Central memory CD8-positive, alpha-beta T cell (primary cell): ENCODE measurements at places on chromosomes 12 and 14.

GRCh38 chr12:86801439-86801838 is 545.2 kb upstream of the MGAT4C start:
- DNase-seq, result no peak

DNA sequence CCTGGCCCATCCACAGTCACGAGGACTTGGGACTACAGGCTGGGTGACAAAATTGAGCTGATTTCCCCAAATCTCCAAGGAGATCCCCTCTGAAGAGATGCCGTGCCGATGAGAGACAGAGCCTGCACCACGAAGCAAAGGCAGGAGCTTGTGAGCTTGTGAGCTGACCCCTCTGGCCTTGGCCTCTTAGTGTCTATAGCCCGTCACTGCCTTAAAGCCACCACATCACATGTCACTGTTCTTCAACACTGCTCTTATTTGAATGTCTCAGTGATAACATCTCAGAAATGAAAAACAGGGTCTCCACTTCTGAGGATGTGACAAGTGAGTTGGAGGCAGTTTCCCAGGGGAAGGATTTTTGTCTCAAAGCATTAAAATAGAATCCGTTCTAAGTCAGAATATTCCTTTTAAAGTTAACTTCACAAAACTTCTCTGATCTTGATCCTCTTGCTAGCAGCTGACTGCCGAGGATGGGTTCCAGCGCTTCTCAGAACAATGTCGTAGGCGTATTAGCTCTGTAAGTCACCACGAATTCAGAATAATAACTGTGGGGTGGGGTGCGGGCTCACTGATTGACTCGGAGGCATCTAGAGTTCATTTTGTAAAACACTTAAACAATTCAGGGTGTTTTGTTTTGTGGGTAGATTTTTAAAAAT is 37.5 kb downstream of the CHST11 start:
- no peak for DNase-seq

- no peak for DNase-seq
Measured at GRCh38 chr14:34053666-34054065, 102.8 kb upstream of the EGLN3 start.

DNA sequence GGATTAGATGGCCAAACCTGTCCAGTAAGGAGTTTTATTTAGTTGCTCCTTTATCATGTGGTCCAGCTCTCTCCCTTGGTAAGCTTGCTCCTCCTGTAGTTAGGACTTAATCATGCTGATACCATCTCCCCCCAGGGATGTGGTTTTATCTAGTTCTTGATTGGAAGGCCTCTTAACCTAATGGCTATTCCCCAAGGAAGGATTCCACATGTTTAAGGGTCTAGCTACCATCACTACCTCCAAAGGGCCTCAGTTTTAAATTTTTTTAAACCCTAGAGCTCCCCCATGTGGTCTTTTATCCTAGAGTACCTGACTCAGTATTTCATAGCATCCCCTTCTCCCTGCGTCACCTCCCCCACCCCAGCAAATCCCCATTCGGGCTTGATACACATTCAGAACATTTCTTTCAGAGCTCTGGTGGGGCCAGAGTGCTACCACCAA is 22.5 kb downstream of the MAP3K12 start:
- no peak for DNase-seq

- DNase-seq, result no peak
Measured at GRCh38 chr12:5498076-5498475, 66.2 kb downstream of the NTF3 start.

GRCh38 chr12:43942379-43942778 is 106.5 kb downstream of the TMEM117 start:
- no peak for DNase-seq

- no peak for DNase-seq
Measured at GRCh38 chr14:45679853-45680252, 426.9 kb upstream of the MIS18BP1 start.

DNA sequence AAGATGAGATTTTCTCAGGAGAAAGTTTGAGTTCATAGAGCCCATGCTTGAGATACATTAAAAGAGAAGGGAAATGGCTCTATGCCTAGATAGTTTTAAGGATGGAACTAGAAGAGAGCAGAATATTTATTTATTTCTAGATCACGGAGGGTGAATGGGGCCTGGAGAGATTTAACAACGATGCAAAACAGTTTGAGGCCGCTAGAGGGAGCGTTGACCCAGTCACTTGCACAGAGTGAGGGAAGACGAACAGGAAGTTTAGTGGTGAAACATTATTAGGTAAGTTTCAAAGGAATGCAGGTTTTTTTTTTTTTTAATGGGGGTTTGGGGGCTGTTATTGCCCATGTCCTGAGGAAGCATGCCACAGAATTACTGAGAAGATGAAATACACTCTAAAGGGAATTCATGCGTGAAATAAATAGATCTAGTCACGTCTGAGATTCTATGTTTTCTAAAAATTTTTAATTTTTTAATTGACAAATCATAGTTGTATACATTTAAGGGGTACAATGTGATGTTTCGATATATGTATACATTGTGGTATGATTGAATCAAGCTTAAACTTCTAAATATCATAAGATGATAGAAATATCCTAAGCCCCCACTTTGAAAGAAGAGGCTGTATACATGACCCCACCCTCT is 14.8 kb upstream of the PPP1R1A start:
- DNase-seq, result peak; percentile 39

DNA sequence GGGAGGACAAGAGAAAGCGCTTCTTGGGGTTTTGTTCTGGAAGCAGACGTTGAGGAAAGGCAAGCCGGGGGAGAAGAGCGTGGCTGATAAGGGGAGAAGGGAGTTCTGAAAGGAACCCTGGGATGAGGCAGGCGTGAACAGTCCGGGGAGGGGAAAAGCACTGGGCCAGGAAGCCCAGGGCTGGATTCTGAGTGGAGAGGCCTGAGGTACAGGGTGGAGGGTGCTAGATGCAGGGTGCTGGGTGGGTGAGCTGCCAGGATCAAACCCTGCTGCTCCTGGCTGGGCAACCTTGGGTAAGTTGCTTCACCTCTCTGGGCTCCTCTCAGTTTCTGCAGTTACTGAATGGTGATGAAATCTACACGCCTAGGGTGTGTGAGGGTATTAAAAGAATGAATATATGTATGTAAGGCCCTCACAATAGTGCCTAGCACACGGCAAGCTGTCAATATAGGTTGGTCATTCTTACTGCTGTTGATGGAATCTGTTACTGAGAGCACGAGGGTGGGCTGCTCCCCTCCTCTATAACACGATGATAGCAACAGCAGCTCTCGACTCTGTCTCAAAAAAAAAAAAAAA is 138.5 kb downstream of the RBM19 start:
- no peak for DNase-seq

DNA sequence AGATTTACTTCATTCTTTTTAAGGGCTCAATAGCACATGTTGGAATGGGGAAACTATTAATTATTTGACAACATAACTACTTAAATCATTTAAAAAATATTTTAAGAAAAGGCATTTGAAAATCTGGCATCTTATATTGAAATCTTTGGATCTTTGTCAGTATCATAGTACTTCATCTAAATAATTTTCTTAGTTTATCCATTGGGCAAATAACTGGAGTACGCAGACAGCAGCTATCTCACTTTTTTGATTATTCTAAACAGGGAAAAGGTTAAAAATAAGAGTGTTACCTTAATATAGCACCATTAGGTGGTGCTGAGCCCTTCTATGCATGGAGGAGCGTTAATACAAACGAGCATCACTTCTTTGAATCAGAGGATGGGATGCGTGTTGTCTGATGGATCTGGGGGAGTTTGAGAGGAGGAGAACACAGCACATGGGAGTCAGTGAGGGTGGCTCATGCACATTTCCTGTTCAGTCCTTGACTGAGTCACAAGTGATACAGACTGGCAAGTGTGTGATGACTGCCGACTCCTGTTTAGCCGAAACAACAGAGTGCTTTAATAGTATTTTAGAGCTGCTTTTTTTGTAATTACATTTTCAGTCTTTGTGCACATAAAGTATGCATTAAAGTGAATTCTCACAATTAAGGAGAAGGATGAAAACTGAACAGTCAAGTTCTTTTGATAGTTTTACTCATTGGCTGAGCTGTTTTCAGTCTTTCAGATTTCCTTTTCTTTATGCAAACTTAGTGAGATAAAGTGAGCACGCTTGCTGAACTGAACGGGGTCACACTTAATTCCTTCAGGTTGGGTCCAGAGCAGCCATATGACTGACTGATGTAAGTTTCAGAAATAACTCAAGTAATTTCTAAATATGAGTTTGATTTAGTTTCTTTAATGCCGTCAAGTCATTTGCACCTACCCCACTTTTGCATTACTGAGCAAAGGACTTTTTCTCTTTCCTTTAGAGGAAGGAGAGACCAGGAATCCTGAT is 92.7 kb downstream of the DIP2B start:
- DNase-seq, result no peak

DNA sequence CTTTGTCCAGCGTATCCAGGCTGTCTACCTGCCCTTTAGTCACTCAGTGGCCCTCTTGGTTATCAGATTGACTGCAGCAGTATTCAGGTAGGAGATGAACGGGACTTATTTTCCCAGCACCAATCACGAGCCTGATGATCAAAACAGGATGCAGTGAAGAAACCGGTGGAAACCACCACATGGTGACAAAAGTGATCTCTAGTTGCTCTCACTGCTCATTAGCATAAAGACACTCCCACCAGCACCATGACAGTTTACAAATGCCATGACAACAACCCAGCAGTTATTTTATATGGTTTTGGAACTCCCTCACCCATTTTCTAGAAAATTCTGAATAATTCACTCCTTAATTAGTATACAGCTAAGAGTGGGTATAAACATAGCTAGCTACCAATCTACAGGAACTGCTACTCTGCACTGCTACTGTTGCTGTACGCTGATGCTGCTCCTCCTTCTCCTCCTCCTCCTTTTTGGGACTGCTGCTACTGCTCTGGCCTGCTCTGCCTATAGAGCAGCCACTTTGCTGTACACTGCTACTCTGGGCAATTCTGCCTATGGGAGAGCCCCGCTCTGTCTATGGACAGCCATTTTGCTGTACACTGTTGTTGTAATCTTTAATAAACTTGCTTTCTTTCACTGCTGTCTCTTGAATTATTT is 142.5 kb upstream of the SSTR1 start:
- peak; percentile 69 for DNase-seq

DNA sequence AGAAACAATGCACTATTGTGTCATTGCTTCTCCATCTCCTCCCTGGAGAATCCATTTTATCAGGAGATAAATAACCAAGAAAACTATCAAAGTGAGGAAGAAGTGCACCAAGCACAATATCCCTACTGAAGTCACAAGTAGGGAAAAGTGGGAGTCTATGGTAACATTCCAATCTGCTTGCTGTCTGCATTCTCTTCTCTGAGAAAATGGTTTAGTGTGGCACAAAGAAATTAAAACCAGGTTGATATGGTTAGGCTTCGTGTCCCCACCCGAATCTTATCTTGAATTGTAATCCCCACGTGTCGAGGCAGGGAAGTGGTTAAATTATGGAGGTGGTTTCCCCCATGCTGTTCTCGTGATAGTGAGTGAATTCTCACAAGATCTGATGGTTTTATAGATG is 209.7 kb downstream of the PRKD1 start:
- no peak for DNase-seq

DNA sequence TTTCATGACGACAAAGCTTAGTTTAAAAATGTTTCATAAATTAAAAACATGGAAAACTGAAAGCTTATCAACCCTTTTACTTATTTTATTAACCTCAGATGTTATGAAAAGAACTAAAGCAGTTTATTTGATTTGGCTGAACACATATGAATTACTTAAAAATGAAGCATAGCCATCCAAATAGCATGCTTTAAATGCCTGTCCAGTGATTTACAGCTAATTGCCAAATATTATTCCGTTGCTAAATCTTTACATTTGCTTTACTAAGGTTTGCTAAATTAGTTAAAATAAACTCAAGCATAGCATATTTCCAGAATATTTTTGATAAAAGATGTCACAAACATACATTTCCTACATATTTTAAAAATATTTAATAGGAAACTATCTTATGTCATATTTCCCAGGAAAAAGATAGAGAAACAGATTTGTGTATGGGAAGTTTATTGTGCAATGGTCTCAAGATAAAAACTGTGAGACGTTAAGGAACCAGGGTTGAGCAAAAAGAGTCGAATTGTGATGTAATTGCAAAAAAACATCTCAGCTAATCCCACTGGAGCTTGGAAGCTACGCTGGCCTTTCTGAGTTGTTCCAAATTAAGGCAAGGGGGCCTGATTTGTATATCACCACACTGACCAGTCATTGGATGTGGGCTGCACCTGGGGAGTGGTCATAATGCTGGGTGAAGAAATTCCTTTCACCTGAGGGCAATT is 25.8 kb downstream of the GPR135 start:
- DNase-seq, result no peak

- DNase-seq, result no peak
Measured at GRCh38 chr14:99383472-99384449, 96.9 kb downstream of the SETD3 start.

DNA sequence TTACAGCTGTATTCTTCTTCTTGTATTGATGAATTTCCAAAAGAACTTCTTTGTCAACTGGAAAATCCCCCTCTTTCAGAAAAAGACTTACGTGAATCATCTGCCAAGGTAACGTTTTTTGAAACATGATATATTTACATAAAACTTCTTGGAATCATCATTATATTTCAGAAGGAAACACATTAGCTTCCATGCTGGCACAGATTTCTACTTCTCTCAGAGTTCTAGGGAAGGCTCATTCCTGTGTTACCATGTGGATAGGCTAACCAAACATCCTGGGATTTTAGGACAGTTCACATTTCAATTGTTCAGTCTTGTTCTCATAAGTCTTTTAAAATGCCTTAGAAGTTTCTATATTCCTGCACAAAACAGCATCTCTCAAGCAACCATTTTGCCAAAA is 120.3 kb upstream of the NEDD1 start:
- DNase-seq, result no peak

- peak; percentile 37 for DNase-seq
Measured at GRCh38 chr14:65961004-65961403, 525.2 kb upstream of the CCDC196 start.
